ENCODE measurements at places on chromosomes 5 and 9.

DNA sequence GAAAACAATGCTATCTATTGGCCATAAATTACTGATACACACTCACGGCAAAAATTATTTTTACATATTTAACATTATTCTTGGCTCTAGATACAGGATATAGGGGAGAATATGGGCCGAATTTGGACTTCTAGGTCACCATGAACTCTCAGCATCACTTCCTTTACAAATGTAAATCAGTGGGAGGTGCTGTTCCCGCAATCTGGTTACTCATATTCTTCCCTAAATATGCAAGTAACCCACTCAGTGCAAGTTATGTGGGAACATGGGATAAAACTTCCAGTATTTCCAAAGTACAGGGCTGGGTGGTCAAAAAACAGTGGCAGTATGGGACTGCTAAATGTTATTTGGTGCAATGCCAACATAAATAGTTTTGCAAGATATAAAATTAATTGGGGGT is 145.6 kb downstream of the PPP2R2B start:
- no peak for DNase-seq

GRCh38 chr9:124381170-124381945 is 33.9 kb downstream of the PSMB7 start:
- no peak for DNase-seq

DNA sequence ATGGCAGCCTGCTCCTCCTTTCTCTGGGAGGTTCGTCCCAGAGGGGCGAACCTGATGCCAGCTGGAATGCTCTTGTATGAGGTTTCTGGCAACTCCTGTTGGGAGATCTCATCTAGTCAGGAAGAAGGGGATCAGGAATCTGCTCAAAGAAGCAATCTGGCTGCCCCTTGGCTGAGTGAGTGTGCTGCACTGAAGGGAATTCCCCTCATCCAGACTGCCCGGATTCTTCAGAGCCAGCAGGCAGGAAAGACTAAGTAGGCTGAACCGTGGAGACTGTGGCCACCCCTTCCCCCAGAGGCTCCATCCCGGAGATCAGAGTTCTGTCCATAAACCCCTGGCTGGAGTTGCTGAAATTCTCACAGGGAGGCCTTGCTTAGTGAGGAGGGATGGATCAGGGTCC is 476.0 kb downstream of the CSNK1G3 start:
- DNase-seq = no peak

GRCh38 chr9:114121227-114122135 is 22.4 kb upstream of the KIF12 start:
- DNase-seq = no peak

DNA sequence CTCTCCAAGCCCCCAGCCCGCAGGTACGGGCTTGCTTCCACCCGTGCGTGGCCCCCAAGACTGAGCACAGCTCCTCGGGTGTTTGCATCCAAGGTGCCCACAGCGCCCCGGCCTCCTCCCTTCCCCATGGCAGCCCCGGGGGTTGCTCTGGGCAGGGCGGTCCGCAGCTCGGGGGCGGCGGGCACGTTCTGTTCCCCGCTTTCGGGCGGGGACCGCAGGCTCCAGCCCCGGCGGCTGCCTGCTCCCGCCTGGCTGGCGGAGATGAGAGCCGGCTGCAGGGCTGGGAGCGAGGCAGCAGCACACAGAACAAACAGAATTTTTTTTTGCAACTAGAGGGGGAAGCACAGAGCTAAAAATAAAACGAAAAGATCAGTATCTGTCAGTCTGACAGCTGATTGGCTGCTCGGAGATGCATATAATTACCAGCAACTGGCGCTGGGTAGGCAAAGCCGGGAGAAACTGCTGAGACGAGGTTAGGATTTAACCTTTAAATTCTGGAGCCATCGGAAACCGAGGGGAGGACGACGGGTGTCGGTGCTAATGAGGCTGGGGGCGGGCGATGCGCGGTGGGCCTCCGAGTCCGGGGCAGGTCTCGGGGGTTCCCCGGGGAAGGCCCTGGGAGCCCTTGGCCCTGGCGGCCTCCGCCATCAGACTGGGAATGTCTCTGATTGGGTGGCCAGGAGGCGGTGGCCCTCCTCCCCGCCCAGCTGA is 142.7 kb upstream of the IER5L start:
- DNase-seq = no peak

DNA sequence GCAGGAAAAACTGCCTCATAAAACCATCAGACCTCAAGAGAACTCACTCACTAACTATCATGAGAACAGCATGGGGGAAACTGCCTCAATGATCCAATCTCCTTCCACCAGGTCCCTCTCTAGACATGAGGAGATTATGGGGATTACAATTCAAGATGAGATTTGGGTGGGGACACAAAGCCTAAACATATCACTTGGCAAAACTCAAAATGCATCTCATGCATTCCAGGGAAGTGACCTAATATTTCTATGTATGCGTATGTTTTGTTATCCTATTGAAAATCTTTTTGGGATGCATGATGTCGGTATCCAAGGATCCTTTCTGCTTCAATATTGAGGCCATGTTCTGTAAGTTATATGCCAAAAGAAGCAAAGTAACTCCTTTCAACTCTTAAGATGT is 174.0 kb downstream of the PLK2 start:
- DNase-seq = no peak

DNA sequence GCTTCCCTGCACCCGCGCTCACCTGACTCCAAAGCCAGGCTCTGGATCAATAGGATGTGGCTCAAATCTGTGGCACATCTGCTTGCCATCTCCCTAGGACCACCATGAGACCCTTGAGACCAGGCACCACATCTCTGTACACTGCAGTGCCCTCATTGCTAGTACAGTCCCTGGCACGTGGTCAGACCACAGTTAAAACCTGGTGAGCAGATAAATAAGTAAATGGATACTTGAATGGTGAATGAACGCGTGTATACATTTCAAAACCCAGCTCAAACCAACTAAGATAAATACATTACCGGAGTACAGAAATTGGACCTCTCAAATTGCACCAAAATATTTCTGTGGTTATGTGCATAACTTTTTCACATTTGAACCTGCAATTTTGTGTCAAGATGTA is 221.2 kb upstream of the IRX4 start:
- DNase-seq = no peak

- DNase-seq = no peak
These were observed 332.9 kb downstream of the CSNK1G3 start for GRCh38 chr5:123844873-123845272.

DNA sequence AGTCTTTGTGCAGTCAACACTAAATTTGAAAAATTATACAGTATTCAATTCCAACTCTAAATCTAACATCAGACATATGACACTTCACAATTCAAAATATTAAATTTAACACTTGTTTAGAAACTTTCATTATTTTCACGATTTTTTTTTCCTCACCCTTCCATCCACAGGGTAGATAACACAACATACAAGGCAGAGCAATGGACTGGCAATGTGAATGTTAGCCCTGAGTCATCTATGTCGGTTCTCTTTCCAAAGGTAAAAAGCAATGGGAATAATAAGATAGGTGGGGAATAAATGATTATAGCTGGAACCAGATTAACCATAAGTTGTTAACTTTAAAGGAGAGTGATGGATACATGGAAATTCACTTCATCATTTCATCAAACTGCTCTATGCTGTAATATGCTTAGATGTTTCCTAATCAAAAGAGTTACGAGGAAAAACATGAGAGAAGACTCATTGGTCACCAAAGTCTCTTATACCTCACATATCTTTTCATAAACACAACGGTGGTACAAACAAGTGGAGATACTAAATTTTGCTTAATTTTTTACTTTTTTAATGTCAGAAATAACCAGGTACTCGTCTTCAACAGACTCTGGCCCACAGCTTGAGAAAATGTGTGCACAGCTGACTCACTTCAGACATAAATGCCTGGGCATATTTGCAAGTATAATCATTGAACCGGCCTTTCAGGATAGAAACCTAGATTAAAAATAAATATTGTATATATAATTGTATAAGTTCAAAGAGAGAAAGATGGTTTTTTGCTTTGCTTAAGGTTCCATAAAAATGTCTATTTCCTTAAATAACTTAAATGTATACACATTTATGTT is 23.0 kb downstream of the RFX3 start:
- DNase-seq = no peak

GRCh38 chr9:105330755-105331154 is 86.3 kb downstream of the SLC44A1 start:
- no peak for DNase-seq

- DNase-seq = no peak
These were observed 54.4 kb downstream of the ARSB start for GRCh38 chr5:78930721-78931120.

DNA sequence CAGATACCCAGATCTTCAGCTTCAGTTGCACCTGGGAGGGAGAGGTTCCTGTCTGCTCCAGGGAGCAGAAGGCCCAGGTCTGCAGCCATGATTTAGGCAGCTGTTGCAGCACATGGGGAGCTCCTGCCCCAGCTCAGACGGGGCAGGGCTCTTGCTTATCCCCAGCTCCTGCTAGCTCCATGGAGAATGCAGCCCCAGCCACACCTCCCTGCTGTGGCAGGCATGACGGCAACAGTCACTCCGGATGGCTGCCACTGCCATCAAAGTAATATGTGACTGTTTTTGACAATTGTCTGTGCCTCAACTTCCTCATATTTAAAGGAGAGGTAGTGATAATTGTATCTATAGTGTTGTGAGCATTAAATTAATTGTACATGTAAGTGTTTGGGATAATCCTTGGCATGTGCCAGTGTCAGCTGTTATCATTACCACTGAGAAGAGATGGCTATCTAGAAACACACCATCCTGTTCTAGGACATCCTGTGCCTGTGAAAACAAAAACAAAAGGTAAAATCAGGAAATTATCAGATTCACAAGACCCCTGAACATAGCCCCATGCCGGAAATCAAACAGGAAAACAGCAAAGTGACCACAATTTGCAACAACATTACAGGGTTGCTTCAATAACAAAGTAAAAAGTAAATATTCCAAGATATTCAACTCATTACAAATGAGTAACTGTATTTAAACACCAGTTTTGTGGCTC is 1048.8 kb upstream of the ACO1 start:
- DNase-seq = no peak

- DNase-seq = no peak
These were observed 3.1 kb upstream of the CREBRF start for GRCh38 chr5:173053041-173053440.

GRCh38 chr9:131950487-131950886 is 129.2 kb downstream of the MED27 start:
- DNase-seq = no peak

GRCh38 chr5:79577693-79578092 is 34.5 kb upstream of the TENT2 start:
- no peak for DNase-seq

- no peak for DNase-seq
These were observed 103.8 kb upstream of the CTSL start for GRCh38 chr9:87622098-87622497.

- no peak for DNase-seq
These were observed 40.8 kb downstream of the WHRN start for GRCh38 chr9:114464281-114465051.

DNA sequence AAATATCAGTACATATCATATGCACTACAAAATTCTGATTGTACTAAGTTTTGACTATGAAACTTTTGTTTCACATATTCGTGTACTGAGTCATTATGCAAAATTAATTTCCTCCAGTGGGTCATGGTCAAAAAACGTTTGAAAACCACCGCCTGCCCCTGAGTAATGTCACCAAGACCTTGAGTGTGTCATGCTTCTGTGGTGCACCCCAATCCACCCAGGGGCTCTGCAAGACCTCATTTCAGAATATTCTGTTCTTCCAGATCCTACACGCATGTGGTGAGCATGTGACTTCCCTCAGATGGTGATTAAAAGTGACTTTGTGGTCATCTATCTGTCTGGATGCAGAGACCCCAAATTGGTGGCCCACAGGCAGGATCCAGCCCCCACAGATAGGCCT is 31.0 kb downstream of the ABLIM3 start:
- no peak for DNase-seq

DNA sequence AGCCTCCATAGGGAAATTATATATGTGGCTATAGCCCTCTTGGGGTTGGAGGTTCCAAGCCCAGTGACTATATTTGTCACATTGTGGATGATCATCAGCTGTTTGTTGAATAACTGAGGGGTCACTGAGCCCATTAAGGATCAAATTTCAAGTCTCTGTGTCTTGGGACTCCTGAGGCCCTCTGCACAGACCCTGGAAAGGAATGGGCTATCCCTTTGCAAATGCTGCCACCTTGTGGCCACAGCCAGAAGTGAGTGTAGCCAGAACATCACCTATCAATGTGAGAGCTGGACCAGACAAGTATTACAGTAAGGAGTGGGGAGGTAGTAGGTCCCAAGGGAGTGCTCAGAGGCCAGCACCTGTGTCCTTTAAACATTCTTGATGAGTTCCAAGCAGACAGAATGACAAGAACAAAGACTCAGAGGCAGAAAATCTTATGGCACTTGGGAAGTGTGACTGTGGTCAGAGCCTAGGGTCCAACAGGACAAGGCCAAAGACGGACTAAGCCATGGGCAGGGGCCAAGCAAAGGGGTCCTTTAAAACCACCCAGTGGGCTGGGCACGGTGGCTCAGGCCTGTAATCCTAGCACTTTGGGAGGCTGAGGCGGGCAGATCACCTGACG is 8.2 kb downstream of the RPP25L start:
- no peak for DNase-seq

DNA sequence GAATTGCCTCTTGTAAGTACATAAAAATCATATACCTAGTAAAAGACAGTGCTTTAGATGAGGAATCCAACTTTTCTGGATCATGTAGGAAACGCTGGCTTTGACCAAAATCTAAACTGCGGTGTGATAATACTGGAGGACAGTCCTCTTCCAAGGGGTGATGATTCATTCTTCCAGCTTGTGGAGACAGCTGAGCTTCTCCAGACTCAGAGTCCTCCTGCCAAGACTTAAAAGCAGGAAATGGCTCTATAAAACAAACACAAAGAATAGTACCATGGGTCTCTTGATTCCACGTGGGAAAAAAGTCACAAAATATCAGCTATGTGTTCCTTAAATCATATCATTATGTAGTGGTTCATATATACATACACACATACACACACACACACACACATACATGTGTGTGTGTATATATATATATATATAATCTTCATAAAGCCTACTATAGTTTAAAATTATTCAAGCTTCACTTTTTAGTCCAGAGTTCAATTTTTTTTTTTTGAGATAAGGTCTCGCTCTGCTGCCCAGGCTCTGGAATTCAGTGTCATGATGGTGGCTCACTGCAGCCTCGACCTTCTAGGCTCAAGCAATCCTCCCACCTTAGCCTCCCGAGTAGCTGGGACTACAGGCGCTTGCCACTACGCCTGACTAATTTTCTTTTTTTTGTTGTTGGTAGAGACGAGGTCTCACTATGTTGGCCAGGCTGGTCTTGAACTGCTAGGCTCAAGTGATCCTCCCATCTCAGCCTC is 65.0 kb downstream of the PKD2L2 start:
- DNase-seq = no peak

- DNase-seq = no peak
These were observed 44.1 kb downstream of the C9orf50 start for GRCh38 chr9:129576546-129577543.

GRCh38 chr5:127418974-127419682 is 98.3 kb upstream of the PRRC1 start:
- DNase-seq = no peak

GRCh38 chr5:59583810-59584562 is 309.5 kb downstream of the PDE4D start:
- DNase-seq = no peak

All from cortex of kidney (tissue), 1 donor.